Suprapubic skin (tissue), 4 donors: ENCODE measurements at places on chromosomes 1 and 21.

DNA sequence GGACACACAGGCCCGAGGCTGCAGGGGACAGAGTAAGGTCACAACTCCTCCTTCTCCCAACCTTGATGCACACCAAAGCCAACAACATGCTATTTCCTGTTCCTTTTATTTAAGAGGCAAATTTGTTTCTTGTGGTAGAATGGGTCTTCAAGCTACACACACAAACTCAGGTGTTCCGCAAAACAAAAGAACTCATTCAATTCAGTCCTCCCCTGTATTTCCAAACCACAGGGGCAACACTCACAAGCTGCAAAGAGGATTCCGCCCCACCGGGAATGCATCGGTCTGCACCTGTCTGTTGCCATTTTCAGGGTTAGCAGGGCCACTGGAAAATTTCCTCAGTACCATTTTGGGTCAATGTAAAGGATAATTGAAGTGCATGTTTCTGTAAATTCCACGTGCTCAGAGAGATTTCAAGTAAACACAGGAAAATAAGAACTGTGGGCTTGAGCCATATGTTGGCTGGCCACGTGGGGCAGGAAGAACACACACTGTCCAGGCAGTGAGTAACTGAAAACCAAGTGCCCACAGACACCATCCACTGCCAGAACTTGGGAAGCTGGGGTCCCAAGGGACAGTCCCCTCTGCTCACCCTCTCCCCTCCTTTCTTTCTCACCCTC, 145.2 kb upstream of the ERG start:
- no peak for DNase-seq

DNA sequence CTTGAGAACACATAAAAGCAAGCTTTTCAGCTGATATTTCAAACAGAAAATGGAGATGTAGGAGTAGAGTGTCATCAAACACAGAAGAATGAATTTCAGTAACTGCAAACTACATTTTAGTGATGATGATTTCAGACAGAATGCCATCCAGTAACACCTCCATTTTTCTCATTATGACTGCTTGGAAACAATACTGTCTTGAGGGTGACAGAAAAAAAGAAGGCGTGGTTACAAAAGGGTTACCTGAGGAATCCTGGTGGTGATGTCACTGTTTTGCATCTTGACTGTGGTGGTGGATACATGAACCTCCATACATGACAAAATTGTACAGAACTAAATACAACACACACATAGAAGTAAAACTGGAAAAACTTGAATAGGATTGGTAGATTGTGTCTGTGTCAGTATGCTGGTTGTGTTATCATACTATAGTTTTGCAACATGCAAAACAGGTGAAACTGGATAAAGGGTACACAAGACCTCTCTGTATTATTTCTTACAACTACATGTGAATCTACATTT, 375.9 kb downstream of the PTBP2 start:
- no peak for DNase-seq

- no peak for DNase-seq
These were observed 35.5 kb downstream of the COA6 start for GRCh38 chr1:234408757-234409156.

DNA sequence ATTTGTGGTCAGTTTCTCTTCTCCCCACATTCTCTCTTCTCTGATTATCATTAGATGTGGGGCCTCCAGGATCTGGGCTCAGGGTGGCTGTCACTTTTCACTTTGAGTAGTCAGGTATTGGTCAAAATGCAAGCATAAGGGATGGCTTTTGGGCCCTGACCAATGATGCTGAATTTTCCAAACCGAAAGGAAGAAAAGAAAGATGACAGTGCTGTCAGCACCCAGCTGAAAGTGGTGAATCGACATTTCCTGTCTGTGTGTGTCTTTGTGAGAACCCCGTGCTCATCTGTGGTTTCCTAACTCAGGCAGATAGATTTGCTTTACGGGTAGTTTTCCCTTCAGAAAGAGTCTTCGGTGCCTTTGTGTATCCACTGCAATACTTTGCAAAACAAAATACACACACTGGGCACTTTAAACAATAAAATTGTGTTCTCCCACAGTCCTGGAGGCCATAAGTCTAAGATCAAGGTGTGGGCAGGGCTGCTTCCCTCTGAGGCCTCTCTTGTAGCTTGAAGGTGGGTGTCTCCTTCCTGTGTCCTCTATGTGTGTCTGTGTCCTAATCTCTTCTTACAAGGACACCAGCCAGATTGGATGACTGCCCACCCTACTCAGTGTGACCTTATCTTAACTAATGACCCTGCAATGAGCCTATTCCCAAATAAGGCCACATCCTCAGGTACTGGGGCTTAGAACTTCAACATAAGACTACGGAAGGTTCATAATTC, 274.8 kb upstream of the AJAP1 start:
- DNase-seq: no peak

DNA sequence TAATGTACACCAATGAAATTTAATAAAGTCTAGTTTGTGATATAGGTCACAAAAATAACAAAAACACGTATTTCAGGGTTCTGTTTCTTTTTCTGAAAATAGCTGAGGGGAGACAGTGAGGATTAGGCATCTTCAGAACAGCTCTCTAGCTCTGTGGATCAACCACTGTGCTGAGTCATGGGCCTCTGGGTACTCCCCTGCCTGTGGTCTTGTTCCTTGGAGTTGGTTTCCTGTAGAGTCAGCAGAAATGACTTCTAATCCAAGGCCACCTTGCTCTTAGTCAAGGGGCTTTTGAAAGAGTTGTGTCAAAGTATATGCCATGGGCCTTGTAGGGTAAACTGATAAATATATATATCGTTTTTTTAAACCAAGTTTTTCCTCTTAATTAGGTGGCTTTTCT, 141.8 kb upstream of the ZRANB2 start:
- no peak for DNase-seq

DNA sequence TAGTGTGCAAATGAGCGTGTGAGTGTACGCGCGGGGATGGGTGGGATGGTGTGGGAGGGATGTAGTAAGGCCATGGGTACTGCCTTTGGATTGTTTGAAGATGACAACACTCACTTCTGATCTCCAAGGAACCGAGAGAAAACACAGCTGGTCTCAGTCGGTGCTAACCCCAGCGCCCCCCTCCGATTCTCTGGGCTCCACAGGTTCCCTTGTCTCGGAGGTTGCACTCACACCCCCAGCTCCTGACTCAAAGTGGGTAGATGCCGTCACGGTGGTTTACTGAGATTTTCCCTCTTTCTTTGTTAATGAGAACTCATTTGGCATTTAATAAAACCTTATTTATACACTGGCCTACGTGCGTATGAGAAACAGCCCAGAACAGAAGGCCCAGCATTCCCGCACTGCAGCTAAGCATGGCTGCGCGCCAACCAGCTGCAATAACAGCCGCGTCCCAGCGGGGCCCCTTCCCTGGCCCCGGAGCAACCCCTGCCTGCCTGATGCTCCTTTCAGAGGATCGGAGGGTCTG, 25.8 kb downstream of the ABCA4 start:
- peak; percentile 80 for DNase-seq

DNA sequence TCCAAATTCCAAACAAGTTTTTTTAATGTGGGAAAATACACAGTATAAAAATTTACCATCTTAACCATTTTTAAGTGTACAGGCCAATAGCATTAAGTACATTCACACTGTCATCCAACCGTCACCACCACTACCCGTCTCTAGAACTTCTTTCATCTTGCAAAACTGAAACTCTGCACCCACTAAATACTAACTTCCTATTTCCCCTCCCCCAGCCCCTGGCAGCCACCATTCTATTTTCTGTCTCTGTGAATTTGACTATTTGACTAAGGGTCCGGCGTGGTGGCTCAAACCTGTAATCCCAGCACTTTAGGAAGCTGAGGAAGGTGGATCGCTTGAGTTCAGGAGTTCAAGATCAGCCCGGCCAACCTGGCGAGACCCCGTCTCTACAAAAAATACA, 36.1 kb downstream of the CLSTN1 start:
- DNase-seq: no peak

GRCh38 chr1:160800645-160801408, 4.9 kb downstream of the LY9 start:
- DNase-seq: no peak

GRCh38 chr1:223774134-223774814, 61.9 kb downstream of the CAPN2 start:
- DNase-seq: no peak

DNA sequence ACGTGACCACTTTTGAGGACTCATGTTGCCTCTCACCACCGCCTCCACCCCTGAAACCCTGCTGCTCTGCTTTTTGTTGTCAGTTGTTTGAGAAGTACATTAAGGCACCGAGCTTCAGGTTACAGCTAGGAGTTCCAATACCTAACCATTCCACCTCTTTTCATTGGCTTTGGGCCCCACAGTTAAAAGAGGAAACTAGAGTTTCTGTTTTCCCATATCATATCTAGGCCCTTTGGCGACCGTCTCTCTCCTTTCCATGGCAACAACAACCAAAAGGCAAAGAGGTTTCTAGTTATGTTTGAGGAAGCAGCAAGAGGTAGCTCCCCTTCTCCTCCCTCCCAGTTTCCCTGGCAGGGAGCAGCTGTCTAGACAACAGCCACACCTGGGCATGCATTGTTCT, 5.9 kb downstream of the ANKRD35 start:
- DNase-seq: no peak

GRCh38 chr1:153598309-153599172, 14.4 kb downstream of the S100A16 start:
- no peak for DNase-seq

DNA sequence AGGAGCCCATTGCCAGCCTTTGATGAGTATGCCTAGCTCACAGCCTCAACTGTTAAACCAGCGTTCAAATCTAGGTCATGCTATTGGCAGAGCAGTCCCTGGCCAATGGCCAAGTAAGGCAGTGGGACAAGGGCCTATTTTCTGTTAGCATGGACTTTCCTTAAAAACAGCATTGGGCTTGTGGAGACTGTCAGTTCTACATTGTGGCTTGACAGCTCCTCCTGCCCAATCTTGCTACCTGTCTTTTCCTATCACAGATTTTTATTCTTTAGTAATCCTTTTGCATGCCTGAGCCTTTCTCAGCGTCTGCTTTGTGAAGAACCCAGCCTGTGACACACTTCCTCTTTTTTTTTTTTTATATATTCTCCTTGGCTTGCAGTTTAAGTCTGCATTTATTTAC, 56.4 kb downstream of the DIP2A start:
- no peak for DNase-seq

- no peak for DNase-seq
These were observed 282.7 kb upstream of the ADGRL2 start for GRCh38 chr1:81517987-81518386.

DNA sequence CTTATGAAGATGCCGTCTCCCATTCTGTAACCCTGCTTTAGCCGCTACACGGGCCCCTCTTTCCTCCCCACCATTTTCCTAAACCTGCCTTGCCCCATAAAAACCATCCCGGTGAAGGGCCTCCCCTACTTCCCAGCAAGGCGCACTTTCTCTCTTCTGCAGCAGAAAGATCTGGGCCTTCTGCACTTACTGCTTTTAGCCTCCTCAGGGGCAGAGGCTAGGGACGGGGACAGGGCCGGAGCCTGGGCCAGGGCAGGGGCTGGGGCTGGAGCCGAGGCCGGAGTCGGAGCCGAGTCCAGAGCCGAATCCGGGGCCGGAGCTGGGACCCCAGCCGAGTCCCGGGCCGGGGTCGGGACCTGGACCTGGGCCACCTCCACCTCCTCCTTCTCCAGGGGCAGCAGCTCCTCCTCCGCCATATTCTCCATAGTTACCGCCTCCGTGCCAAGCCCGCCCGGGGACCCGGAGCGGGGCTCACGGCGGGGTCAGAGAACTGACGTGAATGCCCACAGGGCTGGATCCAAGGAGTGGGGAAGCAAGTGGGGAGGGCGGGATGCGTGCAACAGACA, 382 bp downstream of the TRMT1L start:
- DNase-seq: peak; percentile 81

DNA sequence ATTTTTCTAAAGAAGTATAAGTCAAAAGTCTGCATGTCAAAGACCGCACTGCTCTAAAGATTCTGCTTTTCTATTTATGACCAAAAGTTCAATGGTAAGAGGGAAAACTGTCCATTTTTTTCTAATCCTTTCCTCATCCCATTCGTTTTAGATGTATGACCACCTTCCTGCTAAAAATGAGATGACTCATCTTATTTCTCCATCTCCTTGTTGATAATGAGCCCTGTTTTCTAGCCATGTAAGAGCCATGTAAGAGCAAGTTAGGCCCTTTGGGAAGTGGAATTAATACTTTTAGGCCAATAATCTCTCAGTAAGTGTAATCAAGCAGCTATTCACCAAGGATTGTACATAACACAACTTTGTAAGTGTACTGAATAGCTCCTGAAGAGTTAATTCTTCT, 475.6 kb upstream of the B3GALT2 start:
- DNase-seq: no peak

- no peak for DNase-seq
These were observed 30.7 kb downstream of the ADAM30 start for GRCh38 chr1:119865627-119866026.
